ENCODE measurements at places on chromosomes 6 and 20.

DNA sequence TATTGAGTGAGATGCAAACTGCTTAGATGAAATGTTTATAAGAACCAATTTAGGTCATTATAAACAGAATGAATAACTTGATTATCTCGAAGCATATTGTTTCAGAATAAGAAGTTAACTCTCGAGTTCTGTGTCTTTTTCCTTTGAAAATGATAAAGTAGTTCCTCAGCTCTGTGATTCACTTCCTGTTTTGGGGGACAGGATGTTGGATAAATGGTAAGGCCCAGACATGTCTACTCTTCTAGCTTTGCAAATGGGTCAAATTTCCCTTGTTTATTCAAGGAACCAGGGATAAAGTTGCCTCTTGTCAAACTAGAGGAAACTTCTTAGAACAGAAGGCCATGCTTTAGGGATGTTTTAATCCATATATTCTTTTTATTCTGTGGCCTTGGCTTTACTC, 246.9 kb downstream of the SOX4 start:
- DNase-seq = no peak

DNA sequence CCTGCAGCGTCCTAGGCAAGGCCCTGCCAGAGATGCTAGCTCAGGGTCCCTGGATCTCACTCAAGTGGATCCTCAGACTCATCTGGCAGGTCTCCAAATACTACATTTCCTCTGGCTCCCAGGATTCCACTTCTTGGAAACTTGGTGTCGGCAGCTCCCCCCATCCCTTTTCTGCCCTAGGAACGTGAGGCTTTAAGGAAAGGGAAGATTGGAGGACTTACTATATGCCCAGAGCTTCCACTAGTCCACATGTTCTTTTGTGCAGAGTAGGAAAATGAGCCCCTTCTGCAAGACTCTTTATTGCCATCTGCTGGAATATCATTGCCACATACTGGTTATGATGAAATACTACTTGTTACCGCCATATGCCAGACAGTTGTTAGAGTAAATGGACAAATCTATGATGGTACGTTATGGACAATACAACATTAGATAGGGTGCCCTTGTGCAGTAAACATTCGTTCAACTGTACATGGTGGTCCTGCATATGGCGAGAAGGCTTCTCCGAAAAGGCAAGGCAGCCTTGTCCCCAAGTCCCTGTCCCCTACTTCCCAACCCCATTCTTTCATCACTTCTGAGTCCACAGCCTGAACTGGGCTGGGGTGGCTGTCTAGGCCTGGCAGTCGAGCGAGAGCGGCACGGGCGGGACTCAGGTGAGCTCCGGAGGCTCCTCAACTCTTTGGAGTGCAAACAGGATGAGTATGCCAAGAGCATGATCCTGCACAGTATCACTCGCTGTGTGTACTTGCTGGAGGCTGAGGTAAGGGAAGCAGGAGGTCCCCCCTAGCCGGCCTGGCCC, 780 bp downstream of the ARMC12 start:
- DNase-seq = no peak

DNA sequence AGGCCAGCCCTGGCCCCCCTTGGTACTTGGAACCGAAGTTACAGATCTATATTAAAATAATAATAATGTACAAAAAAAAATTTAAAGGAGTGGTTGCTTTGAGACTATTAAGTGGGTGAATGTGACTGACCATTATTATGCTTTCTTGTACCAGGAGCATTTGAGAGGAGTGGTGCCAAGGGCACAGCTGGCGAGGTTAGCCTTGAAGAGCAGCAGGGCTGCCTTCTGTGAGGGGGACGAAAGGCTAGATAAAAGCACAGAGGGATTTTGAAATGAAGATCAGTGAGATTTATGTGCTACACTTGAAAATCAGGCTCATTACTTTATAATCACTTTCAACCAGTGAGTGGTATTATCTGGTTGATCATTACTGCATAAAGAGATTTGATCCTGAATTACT, 48.6 kb downstream of the FIG4 start:
- DNase-seq = no peak

DNA sequence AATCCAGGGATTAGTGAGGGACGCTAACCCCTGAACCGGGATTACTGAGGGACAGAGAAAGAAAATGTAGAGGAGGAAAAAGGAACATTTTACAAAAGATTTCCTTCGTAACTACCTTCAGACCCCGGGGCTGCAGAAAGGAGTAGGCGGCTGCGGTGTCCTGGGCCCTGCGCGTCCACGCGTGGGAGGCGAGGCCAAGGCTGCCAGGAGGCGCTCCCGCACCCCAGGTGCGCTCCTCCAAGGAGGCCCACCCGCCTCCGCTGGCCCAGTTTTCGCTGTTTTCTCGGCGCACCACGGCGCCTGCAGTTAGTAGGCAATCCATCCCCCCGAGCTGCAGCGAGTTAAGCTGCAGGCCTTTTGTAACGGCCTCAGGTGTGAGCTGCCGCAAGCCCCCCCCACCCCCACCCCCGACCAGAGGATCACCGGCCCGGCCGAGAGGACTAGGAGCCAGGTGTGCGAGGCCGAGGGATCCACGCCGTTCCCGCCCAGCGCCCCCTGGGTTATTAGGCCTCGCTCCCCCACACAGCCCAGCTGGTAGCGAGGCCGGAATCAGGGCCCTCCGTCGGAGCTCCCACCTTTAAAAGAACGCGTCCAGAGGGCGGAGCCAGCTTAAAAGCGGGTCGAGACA, 380.3 kb upstream of the ARID1B start:
- DNase-seq = no peak

- no peak for DNase-seq
Observed at GRCh38 chr6:140380427-140381218, 1006.2 kb upstream of the CITED2 start.

DNA sequence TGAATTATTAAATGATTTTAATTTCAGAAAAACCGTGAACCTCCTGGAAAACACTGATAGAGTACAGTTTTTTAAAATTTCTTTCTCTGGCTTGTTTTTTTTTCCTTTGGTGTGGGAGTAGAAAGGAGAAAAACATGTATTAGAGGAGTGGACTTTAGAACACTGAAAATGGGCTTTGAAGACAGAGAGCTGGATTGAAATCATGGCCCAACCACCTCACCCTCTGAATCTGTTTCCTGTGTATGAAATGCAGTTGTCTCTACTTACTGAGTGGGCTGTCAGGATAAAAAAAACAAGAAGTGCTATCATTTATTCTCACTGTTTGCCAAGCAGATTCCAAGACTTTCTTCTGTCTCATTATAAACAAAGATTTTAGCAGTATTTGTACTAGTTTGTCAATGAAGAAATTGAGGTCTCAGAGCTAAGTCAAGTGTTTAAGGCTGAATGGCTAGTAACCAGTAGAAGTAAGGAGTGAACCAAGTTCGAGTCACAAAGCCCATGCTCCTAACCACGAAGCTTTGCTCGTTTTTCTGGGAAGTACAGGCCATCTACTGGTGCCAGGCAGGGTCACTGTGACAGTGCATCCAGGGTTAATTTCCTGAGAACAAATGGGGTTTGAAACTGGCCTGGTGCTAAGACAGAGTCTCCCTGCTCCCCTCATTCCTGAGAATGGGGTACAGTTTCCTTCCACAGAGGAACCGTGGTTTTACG, 256.4 kb downstream of the TMEM242 start:
- no peak for DNase-seq

- DNase-seq = no peak
Observed at GRCh38 chr6:10522929-10523573, 1.9 kb downstream of the GCNT2 start.

GRCh38 chr6:90204327-90205056, 92.2 kb downstream of the BACH2 start:
- DNase-seq = no peak

DNA sequence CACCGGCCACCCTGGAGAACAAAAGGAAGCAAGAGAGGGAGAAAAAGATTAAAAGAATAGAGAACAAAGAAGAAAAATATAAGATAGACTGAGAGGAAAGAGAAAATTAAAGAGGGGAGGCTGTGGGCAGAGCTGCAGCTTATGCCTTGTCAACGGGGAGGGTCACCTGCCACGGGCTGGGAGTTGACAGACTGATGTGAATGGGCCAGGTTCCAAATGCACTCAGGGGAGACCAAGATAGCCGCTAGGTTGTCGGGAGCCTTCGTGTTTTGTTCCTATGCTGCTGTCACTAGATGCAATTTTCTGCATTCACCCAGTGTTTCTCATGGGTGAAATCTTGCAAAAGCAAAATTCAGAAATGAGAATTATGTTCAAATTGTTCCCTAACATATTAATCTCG, 119.6 kb upstream of the MTHFD1L start:
- DNase-seq = no peak

GRCh38 chr6:119463081-119463626, 113.6 kb upstream of the MAN1A1 start:
- no peak for DNase-seq

DNA sequence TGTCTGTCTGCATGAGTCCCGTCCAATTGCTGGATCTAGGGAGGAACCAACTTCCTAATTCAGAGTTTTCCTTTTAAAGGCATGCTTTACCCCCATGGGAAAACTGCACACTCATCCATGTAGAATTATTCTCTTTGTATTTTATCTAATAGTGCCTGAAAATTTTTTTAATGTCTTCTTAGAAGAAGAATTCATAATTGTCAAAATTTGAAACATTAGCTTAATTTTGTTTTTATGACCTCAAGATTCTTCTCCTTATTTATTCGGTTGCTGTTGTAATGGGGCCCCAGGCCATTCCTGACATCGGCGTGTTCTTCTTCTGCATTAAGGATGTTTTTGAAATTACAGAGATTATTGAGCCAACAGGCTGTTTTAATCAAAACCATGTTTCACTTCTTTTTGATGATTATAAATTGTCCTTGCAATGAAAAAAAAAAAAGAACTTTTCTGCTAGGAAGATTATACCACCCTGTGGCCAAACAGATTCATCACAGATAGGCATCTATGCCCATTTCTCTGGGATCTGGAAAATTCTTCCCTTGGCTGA, 100.3 kb downstream of the ZNF217 start:
- no peak for DNase-seq

- DNase-seq = no peak
Observed at GRCh38 chr6:167208819-167209576, 51.2 kb upstream of the GPR31 start.

GRCh38 chr6:149864578-149865535, 698 bp upstream of the LRP11 start:
- no peak for DNase-seq

DNA sequence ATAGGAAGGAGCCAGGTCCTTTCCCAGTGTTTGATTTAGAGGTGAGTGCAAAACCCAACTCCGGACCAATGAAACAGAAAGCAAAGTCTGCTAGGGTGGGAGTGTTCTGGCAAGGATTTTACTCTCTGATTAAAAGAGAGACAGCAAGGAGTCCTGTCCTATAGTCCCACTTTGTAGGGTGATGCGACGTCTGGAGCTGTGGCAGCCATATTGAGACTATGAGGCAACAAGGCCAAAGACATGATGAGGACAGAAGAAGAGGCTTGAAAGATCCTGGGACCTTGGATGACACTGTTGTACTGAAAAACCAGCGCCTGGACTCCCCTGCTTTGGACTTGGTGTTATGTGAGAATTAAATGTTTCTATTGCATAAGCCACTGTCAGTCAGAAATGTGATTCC, 8.1 kb downstream of the SULF2 start:
- no peak for DNase-seq

GRCh38 chr6:78954740-78955139, 87.4 kb downstream of the IRAK1BP1 start:
- DNase-seq = no peak

DNA sequence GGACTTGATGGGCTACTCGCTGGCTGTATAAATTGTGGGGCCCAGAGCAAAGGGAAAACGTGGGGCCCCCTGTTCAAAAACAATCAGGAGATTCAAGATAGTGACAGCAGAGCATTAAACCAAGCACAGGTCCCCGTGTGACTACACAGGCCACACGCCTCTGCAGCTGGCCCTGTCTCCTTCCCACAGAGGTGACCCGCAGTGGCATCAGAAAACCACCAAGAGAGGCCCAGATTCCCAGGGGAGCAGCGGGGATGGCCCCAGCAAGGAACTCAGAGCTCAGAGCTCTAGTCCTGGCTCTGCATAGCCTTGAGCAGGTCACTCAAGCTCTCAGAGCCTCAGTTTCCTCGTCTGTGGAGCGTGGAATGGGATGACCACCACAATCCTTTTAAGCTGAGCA, 57.6 kb downstream of the CPNE5 start:
- no peak for DNase-seq

- DNase-seq = no peak
Observed at GRCh38 chr6:152267967-152268845, 369.0 kb downstream of the SYNE1 start.

GRCh38 chr20:31602779-31603441, 2.2 kb upstream of the ID1 start:
- DNase-seq = no peak

GRCh38 chr6:34484899-34485298, 19.0 kb downstream of the PACSIN1 start:
- DNase-seq = no peak

DNA sequence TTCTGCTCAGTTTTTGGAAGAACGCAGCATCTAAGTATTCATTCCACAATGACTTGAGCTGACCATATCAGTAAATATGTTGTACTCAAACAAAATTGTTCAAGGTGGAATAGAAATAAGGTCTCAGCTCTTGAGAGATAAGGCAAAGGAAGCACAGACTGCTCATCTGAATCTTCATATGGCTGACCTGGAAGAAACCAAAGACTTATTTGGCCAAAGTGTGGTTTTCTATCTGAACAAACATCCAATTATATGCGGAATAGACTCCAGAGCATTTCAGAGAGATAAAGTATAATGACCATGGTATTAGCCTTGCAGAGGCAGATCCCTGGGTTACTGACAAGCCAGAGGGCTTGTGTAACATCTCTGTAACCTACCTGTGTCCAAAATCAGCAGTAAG, 308.7 kb downstream of the CD83 start:
- no peak for DNase-seq

- no peak for DNase-seq
Observed at GRCh38 chr6:30317913-30318589, 8.7 kb upstream of the TRIM39 start.

GRCh38 chr20:7601431-7601830, 338.8 kb downstream of the HAO1 start:
- DNase-seq = no peak

DNA sequence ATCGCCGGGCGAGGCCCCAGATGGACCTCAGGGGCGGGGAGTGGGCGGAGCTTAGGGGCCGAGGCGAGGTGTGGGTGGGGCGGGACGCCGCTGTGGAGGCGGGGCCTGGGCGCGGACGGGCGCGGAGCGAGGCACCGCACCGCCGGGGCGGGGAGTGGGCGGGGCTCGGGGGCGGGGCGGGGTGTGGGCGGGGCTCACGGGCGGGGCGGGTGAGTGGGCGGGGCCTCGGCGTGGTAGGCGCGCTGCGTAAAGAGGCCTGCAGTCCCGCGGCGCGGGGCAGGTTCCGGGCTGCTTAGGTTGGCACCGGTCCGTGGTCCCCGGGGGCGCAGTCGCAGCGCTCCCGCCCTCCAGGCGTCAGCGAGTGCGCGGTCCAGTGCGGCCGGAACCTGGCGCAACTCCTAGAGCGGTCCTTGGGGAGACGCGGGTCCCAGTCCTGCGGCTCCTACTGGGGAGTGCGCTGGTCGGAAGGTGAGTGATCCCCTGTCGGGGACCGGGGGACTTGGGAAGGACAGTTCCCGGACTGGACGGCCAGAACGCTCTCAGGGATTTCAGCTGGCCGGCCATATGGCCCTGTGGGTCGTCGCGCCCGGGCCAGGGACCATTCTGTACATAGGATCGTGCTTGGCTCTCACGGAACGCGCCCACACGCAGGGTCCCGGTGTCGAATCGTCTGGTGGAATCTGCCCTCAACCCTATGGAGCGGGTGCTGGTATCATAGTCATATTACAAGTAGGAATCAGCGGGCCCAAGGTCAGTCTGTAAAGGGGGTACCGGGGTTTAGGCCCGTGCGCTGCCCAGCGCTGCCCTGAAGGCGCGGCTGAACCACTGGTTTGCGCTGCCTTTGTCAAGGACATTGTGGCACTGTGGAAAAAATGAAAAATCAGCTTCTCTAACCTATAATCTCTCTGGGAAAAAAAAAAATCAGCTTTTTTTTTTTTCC, at the start of gene NQO2:
NQO2 (plus strand) TSS at position 277 of the 940 bp plus-strand sequence. CDS start 6,659 bp downstream, outside the sequence.
- peak; percentile 87 for DNase-seq

Measured in breast epithelium (tissue), 4 donors.